Large intestine (tissue), 12 donors: ENCODE measurements at places on chromosomes 1 and 21. TPM values are rescaled to one million over a fixed set of nuclear protein-coding genes. Genes with fewer than 3 reads are reported as not detected.

Gene VWA5B1
- polyA plus RNA-seq, result 0.40 TPM

DNA sequence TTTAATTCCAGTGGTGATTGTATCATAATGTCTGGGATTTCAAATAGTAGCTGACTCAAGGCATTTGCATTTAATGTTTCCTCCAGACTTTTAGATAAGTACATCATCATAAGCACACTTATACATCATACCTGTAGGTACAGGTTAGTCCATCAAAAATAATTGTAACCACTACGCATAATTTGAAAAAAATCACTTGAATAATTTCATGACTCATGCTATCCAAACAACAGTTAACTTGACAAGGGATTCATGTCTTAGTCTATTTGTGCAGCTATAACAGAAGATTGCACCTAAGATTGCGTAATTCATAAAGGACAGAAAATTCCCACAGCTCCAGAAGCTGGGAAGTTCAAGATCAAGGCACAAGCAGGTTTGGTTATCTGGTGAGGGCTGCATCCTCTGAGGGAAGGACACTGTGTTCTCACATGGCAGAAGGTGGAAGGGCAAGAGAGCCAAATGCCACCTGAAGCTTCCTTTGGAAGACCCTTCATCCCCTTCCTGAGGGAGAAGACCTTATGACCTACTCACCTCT lies 801.7 kb upstream of the BRINP3 start:
- DNase-seq, result no peak

- DNase-seq, result no peak
Measured at GRCh38 chr1:153919876-153920852, 2.6 kb downstream of the GATAD2B start.

DNA sequence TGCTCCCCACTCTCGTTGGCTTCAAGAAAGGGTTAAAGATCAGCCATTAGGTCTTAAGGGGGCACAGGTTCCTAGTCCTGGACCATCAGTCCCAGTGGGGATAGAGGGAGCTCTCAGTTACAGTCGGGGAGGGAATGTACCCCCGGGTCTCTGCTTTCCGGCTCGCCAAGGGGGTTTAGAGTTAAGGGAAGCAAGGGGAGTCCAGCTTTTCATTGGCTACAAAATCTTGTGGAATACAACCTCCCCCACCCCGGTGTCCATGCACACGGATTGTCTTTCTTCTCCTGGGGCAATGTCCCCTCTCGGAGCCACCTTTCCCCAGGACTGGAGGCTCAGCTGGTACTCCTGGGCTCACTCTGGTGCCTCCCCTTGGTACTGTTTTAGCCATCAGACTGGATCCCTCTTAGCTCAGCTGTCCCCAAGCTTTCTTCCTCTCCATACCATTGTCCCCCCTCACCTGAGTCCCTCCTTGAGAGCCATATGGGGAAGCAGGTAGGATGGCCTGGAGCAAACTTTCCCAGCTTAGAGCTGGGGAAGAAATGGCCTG lies at the start of gene A3GALT2:
TSS of gene A3GALT2 (minus strand) at position 480 of the 547 bp plus-strand sequence. CDS start at position 480, 0 bp downstream.
- no peak for DNase-seq

- DNase-seq, result no peak
Measured at GRCh38 chr1:202240956-202241355, 47.4 kb downstream of the LGR6 start.
